NCI-H1092 (cell line): ENCODE measurements at places on chromosomes 2 and 18.

DNA sequence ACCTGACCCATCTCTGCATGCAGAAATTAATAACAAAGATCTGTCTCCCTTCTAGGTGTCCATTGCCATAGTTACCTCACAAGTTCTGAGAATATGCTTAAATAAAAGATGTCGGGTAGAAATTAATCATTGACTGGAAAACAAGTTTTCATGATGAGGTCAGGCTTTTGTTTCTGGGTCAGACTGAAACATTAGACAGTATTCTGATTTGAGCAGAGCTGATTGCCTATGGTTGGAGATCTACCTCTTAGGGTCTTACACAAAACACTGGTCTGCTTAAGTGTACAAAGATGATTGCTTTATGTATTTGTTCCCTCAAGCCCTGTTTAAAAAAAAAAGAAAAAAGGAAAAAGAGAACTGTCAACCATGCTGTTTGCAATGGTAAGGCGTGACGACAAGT is 956.4 kb downstream of the CPS1 start:
- no peak for DNase-seq

DNA sequence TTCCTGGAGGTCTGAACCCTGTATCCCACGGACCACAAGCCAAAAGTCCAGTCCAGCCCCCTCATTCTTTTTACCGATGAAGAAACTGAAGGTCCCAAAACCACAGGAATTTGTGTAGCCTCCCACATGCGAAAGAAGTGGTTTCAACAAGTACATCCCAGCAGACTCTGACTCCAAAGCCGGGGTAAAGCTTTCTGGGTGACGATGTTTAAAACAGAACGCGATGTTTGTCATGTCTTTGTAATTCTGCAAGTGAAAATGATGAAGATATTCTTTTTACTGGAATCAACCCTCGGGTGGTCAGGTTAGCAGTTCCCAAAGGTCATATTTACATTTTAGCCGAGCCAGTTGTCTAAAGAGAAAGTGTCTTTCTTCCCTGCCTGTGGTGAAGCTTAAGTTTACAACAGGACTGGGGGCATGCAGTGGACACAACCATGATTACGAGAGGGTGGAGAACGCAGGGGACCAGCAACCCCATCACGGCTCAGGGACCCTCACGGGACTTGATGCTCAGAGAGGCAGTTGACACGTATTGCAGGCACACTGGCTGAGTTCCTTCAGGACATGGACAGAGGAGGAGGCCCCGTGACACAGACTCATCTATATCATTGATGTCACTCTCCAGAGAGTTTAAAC is 17.8 kb upstream of the TMEM131 start:
- DNase-seq, result no peak

DNA sequence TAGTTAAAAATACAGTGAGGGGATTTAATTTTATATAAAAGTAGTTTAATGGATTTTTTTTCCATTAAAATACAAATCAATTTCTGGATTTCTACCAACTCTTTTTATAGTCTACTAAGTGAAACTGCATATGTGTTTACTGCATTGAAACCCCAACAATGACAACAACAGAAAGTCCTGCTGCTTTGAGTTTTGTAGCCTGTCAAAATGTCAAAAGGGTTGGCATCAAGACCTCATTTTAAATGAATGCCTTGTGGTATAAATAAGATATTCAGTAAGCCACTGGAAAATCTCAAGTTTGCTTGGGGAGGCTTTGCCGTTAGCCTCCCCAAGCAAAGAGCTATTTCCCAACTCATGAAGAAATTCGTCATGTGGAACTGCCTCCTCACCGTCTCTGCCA is 440.3 kb upstream of the HNMT start:
- DNase-seq, result no peak

DNA sequence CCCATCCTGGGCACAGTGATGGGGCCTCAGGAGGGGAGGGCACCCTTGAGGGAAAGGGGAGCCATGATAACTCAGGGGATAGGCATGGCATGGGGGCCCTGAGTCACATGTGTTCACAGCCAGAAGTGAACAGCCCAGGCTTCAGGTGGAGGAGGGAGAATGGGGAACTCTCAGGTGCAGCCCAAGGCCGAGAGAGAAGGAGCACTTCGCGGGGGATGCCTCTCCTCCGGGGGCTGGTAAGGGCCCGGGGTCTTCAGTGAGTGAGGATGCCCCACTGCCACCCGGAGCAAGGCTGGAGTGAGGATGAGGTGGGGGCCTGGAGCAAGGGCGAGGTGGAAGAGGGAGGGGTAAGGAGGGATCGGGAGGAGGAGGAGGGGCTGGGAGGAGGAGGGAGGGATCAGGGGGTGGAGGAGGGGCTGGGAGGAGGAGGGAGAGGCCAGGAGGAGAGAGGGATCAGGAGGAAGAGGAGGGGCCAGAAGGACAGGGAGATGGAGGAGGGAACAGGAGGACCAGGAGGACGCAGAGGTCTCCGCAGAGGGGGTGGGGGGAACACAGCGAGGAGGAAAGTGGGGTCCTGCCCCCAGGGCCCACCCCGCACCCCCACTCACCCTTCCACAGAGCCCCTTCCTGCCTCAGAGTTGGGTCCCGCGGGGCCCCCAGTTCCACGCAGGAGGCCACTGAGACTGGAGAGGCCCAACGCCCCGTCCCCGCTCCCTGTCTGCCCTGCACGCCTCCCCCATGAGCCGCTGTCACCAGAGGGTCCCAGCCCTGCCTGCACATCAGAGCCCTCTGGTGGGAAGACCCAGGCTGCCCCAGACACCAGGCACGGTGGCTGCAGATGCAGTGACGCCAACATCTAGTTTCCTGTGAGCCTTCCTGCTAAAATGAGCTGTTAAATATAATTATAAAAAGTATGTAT is 42.8 kb downstream of the RAMP1 start:
- DNase-seq, result no peak

GRCh38 chr2:39228413-39229209 is 15.2 kb downstream of the CDKL4 start:
- no peak for DNase-seq

GRCh38 chr2:177604271-177605065 is 211.9 kb downstream of the AGPS start:
- DNase-seq, result no peak

DNA sequence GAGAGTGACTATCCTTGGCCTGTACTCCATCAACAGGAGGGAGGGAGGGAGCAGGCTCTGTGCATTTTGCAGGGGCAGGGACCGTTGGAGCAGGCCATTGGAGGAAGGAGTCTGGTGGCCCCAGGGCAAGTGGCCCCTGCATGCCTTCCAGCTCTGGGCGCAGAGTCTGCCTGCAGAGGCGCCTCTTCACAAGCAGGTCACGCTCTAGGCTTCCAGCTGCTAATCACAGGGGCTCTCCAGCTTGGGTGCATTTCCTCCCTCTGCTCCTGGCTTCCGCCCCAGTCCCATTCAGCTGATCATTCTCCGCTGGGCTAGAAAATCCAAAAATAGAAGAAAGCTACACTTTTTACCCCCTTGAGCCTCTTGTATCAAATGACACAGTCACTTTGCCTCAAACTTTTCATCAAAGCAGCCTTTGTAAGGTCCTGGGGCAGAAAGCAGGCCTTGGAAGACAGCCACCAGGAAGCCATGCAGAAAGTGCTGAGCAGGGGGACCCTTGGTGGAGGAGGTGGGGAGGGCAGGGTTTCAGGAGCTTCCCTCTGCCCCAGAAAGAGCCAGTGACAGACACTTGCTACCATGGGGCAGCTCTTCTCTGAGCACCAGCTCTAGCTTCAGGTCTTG is 11.3 kb downstream of the TMEM247 start:
- no peak for DNase-seq

DNA sequence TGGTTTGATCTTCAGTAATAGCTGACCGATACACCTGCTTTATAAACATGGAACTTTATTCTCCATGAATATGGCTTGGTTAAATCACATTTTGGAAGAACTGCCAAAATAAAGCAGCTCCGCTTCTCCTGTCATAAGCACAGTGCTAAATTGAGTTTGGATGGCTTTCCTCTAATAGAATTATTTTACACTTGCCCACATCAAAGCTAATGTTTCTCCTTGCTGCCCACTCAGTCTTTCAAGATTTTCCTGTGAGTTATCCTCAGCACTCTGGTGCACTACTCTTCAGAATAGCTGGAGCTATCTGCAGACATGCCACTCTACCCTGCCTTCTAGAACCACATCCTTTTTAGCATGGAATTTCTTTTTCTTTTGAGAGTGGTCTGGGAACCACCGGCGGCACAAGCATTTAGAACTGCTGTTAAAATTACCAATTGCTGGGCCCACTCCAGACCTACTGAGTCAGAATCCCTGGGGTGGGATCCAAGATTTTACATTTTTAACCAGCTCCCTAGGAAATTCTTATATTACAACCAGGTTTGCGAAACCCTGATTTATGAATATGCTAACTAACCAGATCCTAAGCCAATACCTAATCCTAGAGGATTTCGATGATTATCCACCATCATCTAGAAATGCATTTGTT is 283.3 kb downstream of the AFF3 start:
- DNase-seq, result no peak

DNA sequence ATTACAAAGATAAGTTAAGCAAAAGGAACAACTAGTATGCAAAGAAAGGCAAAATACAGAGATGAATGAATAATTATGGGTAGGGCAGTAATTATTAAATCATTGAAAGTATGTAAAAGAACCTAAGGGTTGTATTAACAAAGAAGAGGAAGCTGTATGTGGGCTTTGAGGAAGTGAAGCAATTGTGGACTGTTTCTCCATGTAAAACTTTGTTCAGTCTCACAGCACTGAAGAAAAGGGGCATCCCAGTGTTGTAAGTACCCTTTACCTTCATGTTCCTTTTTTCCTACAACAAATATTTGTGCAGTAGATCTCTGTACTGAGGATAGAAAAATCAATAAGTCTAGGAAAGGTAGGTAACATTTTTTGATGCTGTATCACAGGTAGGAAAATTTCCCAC is 388.7 kb upstream of the NRP2 start:
- DNase-seq, result no peak

GRCh38 chr2:207126724-207127308 is 38.9 kb downstream of the KLF7 start:
- DNase-seq, result no peak

DNA sequence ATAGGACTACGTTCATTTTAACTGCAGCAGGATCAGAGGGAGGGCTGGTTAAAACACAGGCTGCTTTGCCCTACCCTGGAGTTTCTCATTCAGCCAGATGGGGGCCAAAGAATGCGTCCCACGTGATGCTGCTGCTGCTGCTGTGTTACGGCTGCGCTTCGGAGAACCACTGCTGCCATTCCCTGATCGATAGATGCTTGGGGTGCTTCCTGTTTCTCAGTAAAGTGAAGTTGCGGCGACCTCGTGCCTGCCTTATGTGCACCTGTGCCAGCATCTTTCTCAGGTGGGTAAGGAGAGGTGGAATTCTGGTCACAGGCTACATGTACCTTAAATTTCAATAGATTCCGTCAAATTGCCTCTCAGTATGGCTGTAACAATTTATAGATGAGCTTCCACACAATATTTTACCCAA is 24.7 kb upstream of the TOGARAM2 start:
- DNase-seq, result no peak

- no peak for DNase-seq
Measured at GRCh38 chr2:235734688-235735231, 240.9 kb downstream of the AGAP1 start.
